Myocyte (in vitro differentiated cells): ENCODE measurements at places on chromosomes 7 and 10. TPM values are rescaled to one million over a fixed set of nuclear protein-coding genes. Genes with fewer than 3 reads are reported as not detected.

- no peak for DNase-seq
Observed at GRCh38 chr7:134176037-134176350, 48.9 kb downstream of the LRGUK start.

GRCh38 chr10:77899080-77899477, 27.5 kb downstream of the DLG5 start:
- peak; percentile 91 for DNase-seq

DNA sequence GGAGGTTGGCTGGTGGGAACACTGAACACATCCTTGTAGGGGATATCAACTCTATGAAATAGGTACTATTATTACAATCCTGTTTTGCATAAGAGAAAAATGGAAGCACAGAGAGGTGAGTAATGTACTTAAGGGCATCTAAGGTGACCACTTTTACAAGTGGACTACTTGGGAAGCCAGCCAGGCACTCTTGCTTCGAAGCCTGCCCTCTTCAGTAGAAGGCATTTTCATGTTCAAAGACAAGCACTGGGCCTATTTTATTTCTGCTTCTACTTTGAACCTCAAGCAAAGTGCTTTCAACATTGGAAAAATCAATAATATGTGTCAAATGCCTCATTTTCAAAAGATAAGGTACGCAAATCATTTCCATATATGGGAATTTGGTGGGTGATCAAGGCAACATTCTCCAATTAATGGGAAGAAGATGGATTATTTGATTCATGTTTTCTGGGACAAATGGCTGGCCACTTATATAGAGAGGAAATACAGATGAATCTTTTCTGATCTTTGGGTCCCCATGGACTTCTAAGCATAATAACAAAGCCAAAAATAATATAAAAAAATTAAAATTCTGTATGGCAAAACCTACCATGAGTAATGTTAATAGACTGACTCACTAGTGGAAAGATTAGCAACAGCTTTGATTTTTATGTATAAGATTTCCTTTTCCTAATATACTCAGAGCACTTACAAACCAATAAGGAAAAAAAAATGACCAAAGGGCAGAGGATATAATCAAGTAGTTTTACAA, 270.2 kb downstream of the FRMD4A start:
- no peak for DNase-seq

GRCh38 chr10:100519311-100520051, at the start of gene SEC31B:
SEC31B (minus strand) TSS chr10:100519861; CDS start chr10:100516952, 2,909 bp downstream.
- peak; percentile 35 for DNase-seq

DNA sequence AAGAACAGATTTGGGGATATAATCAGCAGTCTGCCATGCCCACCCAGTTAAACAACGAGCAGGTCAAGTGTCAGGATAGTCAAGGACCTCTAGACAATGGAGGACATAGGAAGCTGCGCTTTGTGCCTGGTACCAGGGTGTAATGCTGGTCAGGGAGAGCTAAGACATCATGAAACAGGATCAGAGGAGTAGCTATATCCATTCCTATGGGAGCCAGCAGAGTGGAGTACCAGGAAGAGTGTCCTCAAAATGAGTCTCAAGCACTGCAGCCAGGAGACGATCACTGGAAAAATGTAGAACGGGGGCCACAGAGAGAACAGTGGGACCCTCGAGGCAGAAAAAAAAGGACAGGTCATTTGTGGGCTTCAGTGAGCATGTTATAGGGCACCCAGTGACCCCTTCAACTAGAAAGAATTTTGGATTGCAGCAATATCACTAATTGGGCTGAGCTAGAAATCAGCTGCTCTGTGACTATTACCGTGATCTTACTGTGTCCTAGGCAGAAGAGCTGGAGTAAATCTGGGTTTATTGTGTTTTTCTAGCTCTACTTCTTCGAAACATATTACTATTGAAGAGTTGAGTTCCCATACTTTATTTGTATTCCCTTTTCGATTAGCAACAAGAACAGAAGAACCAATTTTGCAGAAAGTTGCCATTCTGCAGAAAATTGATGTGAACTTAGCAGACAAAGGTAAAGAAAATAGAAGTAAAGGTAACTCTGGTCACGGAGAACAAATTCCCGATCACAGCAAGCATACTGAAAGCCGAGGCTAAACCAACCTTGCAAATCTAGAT, 319.6 kb downstream of the AHR start:
- DNase-seq: no peak

GRCh38 chr7:45979275-45980180, 58.5 kb upstream of the IGFBP3 start:
- DNase-seq: no peak

DNA sequence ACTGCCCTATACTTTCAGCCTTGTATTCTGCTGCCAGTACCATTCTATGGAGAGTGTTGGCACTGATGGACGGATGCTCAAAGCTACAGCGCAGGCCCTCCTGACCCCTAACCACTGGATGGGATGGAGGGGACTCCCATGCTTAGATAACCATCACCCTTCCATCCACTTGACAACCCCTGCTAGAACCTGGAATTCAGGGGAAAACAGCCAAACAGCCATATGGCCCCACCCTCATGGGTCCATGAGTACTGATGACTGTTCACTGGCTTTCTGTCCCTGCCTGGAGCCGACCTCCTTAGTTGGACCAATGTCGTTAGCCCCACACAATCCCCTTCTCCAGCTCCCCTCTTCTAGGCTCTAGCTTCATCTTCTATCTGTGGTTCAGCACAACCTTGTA, 16.2 kb downstream of the DUSP5 start:
- DNase-seq: no peak

- no peak for DNase-seq
Observed at GRCh38 chr7:30323006-30323355, 38.6 kb downstream of the ZNRF2 start.

GRCh38 chr10:91787810-91788209, 10.4 kb upstream of the TNKS2 start:
- DNase-seq: no peak

GRCh38 chr7:28498636-28499035, 86.3 kb downstream of the CREB5 start:
- DNase-seq: peak; percentile 30

GRCh38 chr7:24750441-24751055, 6.7 kb downstream of the GSDME start:
- DNase-seq: no peak

DNA sequence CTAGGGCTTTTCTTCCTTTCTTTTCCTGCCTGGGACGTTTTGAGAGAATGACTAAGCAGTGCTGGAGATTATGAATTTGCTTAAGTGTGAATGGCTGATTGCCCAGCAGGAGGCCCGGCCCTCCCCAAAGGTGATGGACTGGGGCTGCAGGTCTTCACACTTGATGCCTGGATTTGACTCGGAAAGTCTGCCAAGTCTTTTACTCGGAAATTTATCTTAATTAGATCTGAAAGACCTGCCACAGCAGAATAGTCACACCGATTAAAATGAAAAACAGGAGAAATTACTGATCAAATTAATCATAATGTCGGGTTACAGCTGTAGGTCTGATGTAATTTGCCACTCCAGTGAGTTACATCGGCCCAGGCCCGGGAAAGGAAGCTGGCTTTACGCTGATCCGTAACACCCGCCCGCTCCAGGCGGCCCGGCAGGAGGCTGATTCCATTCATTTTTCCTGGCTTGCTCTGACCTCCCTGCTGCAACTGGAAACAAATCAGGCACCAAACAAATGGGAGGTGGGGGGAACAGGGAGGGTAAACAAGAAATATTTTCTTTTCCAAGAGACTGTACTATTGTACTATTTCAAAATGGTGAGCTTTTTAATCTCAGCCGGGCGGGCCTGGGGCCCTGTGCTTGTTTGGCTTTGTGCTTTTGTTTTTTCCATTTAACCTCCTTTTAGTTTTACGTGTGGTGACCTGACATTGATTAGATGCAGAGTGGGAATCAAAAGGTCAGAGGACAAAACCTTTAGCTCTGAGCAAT, 212.4 kb upstream of the YAE1 start:
- DNase-seq: no peak

- no peak for DNase-seq
Observed at GRCh38 chr10:74837743-74838142, 11.3 kb downstream of the KAT6B start.

DNA sequence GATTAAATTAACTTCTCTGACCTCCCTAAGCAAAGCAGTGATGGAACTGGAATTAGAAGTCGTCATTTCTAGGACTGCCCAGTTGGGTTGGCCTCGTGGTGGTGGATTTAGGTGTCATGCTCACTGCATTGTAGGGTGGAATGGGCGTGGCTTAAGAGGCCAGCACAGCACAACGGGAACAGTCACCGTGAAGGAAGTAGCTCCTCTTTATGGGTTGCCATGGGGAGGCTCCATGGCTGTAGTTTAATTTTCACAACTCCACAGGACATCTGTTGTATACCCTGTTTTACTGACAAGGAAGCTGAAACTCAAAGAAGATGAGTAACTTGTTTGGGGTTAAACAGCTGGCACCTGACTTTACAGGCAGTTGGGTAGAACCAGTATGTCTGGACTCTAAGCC, 208.3 kb downstream of the CELF2 start:
- DNase-seq: peak; percentile 90

GRCh38 chr7:13069841-13070240, 382.4 kb downstream of the ARL4A start:
- DNase-seq: peak; percentile 26

DNA sequence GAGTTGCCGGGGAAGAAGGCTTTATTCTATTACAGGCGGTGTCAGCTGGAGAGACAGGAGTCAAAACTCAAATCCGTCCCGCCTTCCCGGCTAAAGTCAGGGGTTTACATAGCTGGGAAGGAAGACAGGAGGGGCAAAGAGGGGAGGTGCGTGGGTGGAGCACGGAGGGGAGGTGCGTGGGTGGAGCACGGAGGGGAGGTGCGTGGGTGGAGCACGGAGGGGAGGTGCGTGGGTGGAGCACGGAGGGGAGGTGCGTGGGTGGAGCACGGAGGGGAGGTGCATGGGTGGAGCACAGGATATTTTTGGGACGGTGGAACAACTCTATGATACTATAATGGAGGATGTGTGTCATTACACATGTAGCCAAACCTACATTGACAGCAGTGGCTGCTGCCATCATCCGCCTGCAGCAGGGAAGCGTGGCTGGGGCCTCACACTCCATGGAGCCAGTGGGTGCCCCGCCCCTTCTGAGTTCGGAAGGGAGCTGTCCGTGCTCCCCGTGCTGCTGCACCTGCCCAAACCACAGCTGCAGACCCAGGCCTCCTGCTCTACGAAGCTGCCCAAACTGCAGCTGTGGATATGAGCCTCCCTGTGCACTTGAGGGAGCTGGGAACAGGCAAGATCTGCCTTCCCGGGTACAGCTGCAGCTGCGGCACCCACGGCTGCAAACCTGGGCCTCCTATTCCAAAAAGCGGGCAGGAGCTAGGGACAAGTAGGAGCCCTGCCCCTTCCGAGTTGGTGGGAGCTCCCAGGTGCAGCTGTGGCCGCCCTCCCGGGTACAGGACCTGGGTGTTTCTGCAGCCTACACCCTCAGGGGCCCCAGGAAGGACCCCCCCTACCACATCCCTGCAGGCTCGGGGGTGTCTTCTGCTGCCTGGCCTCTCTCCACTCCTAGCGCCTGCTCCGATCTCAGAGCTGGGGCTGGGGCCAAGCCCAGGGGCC, 119.4 kb downstream of the DYNC2I1 start:
- peak; percentile 80 for DNase-seq

- DNase-seq: no peak
Observed at GRCh38 chr10:119643306-119644204, 7.6 kb upstream of the BAG3 start.

DNA sequence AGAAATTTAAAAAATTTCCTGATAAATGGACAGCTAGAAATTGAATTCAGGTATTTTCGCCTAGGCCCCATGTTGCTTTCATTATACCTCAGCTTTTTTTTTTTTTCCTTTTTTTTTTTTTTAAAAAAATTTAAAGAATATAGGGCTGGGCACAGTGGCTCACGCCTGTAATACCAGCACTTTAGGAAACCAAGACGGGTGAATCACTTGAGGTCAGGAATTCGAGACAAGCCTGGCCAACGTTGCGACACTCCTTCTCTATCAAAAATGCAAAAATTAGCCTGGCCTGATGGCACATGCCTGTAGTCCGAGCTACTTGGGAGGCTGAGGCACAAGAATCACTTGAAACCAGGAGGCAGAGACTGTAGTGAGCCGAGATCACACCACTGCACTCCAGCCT, 334.0 kb downstream of the SORCS1 start:
- DNase-seq: no peak

DNA sequence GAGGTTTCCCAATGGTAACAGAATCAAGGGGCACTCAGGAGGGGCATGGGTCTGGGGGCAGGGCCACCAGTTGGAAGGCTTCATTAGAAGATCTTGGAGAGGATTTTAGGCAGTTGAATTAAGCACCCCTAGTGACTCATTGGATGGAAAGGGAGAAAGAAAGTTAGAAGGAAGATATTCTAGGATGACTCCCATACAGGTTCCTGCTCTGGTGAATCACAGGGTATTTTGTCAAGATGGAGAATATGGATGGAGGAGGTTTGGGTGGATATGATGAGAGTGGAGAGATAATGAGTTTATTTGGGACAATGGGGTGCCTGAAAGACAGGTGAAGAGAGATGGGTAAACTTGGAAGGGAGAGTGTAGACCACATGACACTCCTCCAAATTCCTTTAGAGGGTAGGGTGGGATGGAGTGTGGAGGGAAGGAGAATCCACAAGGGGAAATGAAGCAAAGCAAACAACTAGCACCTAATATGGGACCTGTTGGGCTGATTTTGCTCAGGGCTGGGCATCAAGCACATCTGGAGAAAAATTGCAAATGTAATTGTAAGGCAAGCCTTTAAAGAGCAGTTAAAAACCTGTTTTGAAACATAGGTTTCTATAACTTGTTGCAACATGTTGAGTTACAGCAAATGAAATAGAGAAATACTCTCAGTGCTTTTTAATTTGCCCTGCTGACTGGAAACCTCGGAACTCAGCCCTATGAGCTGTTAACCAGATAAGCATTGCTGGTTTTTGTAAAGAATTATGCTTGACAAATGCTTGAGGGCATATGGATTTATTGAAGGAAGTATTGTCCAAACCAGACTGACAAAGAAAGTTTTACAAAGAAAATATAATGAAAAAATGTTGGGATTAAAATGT, 2.9 kb upstream of the ENTPD7 start:
- no peak for DNase-seq

GRCh38 chr10:61835069-61835945, 66.2 kb upstream of the ARID5B start:
- DNase-seq: peak; percentile 78

GRCh38 chr10:13238271-13239077, 4.3 kb upstream of the UCMA start:
- DNase-seq: no peak

DNA sequence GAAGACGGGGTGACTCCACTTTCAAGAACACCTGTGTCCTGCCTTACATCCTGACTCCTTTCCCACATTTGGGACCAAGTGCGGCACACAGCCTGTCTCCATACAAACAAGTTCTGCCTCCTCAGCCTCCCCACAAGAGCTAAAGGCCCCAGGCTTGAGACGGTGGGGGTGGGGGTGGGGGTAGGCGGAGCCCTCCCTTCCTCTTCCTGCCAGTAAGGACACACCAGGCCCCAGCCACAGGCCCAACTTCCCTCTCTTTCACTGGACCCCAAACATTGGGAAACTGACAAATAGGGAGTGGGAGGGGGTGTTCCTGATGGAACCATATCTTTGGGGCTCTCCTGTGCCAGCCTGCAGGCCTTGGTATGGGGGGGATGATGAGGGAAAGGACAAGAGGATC, 4.6 kb downstream of the CDK5 start:
- no peak for DNase-seq

The RPEL1 gene
- total RNA-seq: 0.21 TPM in 1 of 2 replicates, not detected in the other

The NOD1 gene
- total RNA-seq: 12.0 and 14.1 TPM in 2 replicates

The PDE6C gene
- not detected in 2 replicates for total RNA-seq

The HHEX gene
- 0.11 and 0.16 TPM in 2 replicates for total RNA-seq

The HOXA10 gene
- total RNA-seq: 14.6 and 15.1 TPM in 2 replicates

The HABP2 gene
- total RNA-seq: not detected in 2 replicates

The ANKRD2 gene
- total RNA-seq: 61.9 and 115 TPM in 2 replicates

The BICC1 gene
- total RNA-seq: 10.3 and 10.6 TPM in 2 replicates

The GDI2 gene
- 198 and 222 TPM in 2 replicates for total RNA-seq
